ENCODE measurements at places on chromosomes 2 and 18.
A peak's percentile ranks its signal among the peaks of the same experiment; 100 is the strongest.

DNA sequence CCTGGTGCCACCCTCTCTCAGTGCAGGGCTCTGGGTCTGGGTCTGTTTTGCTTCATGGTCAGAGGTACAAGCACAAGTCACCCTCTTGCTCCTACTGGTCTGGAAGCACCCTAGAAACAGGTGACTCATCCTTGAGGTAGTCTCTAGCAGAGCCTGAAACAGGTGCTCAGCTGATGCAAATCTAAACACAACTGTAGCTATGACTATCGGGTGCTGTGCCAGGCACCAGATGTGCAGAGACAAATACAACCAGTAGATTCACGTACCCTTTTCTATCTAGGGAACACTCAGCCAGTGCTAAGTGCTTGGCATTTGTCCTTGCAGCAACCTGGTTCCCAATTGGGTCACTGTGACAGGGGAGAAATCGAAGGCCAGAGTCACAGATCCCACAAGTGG is 140.9 kb upstream of the MYCN start:
- DNase-seq = no peak

GRCh38 chr2:190599546-190600220 is 49.2 kb upstream of the NAB1 start:
- DNase-seq = no peak

- DNase-seq = no peak
These were observed 520.1 kb downstream of the DSC3 start for GRCh38 chr18:30522288-30522929.

GRCh38 chr18:13526519-13526918 is 199.8 kb downstream of the FAM210A start:
- no peak for DNase-seq

DNA sequence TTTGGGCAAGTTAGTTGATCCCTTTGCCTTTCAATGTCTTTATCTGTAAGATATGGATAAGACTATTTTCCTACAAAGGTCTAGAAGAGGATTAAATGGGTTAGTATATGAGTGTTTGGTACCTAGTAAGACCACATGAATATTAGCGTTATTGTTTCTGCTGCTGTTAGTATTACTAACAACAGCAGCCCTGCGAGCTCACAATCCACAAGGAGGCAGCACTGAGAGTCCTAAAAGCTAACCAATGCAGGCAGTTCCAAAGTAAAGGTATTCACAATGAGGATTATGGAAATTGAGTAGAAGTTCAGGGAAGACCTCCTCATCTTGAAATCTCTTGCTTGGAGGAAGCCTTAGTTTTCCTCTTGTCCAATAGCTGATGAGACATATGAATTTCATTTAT is 248.9 kb downstream of the TDRD15 start:
- DNase-seq = no peak

DNA sequence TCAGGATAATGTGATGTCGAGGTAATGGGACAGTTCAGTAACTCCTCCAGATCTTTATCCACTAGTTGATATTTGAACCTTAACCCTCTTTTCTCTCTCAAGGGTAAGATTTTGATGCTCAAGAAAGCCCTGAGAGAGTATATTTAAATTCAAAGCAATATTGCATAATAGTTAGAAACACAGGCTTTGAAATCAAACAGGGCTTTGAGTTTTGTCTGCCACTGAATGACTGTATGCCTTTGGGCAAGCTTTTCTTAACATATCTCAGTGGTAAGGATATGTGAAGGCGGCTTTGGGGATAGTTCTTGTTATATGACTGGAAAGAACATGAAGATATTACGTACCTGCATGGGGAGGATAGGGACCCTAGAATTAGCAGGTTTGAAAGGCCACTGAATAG is 11.1 kb downstream of the ITPRID2 start:
- DNase-seq = no peak

DNA sequence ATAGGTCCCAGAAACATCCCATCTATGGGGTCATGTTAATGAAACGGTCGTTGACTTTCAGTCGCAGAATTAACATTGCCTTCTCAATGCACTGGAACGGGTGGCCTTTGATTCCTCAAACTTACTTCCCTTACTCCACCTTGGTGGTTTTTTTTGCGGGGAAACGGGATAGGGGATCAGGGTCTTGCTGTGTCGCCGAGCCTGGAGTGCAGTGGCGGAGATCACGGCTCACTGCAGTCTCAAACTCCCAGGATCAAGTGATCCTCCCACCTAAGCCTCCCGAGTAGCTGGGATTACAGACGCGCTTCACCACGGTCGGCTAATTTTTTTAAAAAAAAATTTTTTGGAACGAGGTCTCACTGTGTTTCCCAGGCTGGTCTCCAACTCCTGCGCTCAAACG is 754 bp downstream of the ATG16L1 start:
- DNase-seq = peak; percentile 4

DNA sequence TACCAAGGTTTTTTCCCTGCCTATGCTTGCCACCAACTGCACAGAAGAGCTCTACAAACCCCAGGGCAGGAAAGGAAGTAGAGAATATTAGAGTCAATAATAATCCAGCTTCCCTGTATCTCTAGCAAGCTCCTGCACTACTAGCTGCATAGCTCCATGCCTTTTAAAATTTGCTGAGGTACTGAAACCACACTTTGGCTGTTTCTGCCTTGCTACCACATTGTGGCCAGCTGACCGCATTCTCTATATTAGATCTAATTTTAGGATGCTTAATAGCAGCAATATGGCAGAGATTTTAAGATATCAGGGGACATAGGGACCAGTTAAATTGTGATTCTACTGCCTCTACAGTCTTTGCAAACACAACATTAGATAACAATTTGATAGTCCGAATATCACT is 534.6 kb downstream of the MBD2 start:
- no peak for DNase-seq

GRCh38 chr18:76461148-76461547 is 33.9 kb downstream of the ZNF516 start:
- DNase-seq = no peak

DNA sequence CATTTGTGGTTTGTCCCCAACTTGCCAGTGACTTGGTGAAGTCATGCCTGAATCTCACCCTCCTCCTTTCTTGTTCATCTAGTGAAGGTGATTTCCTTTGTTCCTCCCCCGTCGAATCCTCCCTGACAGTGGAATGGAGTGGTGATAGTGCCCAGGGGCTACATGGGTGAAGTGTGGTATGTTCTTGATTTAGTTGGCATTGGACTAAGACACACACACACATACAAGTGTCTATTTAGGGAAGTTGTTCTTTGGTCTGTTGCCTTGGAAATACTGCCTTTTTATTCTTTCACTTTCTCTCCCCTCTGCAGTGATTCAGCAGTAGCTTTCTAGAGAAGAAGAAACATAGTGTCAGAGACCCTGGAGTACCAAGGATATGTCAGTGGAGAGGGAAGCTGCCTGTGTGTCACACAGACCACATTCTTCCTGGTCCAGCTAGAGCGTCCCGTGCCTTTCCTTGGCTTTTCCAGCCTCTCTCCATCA is 10.9 kb downstream of the INPP4A start:
- DNase-seq = no peak

- DNase-seq = peak; percentile 15
These were observed 95.6 kb downstream of the GALNT3 start for GRCh38 chr2:165698444-165698884.

GRCh38 chr2:854460-854859 is 96.2 kb upstream of the SNTG2 start:
- no peak for DNase-seq

GRCh38 chr2:8139668-8140200 is 542.1 kb upstream of the ID2 start:
- DNase-seq = no peak

- DNase-seq = no peak
These were observed 21.2 kb downstream of the GORASP2 start for GRCh38 chr2:170950221-170950761.

DNA sequence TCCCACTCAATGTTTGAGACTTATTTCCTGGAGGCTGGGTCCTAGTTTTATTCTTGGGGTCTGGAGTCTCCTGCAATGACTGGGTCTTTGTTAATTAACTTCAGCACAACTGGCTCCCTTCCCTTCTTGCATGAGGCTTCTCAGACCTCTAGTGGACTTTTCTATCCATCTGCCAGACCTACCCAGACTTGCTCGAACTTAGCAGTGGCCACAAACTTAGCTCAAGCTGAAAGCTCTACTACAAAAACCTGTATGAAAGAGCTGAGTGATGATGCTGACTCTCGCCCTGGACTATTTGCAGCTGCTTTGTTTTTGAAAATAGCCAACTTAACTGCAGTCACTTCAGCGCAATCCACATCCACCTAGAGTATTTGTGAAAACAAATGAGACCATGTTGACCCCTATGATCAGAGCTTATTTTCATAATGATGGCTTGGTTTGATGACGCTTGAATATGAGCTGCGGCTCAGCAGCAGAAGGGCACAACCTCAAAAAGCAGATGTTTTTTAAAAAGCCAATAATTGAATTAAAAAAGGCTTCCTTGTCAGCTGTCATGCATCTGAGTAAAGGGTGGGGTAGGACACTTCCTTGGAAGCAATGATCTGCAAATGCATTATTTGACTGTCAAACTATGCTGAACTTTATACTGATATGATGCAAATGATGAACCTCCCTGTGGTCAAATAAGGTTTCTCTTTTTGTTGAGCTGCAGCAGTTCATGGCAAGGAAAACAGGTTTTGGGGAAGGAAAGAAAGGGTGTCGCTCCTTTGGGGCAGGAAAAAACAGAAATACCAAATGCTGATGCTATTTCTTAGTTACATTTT is 10.6 kb upstream of the ANXA4 start:
- DNase-seq = no peak

- DNase-seq = no peak
These were observed 19.6 kb upstream of the NDUFV2 start for GRCh38 chr18:9082711-9083510.

DNA sequence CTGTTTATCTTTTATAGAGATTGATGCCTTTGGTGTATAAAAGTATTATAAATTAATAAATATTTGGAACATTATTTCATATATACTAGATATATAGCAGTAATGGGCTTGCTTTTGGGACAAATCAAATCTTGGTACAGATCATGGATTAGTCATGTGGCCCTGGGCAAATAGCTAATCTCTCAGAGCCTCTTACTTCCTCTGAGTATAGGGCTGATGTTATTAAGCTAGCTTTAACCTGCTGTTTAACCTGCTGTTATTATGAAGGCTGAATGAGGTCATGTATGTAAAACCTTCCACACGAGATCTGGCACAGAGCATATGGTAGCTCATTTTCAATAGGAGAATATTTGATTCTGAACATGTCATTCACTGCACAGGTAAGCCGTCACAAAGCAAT is 5.7 kb downstream of the ITGB6 start:
- DNase-seq = no peak

- peak; percentile 20 for DNase-seq
These were observed 13.0 kb downstream of the IMPA2 start for GRCh38 chr18:11994336-11994702.

DNA sequence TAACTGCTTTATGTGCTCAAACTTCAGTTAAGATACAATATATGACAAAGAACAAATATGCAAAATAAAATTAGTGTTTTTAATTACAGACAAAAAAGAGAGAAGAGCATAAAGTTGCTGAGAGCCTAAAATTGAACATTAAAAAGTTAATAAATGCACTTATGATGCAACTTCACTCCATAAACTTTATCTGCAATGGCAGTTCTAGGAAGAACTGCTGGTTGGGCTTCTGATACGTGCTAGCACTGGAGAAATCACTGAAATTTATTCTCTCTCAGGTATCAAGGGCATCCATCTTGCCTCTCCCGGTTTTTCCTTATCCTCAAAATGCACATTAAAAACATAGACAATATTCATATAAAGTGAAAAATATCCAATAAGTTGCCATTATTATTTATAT is 35.7 kb downstream of the MYO3B start:
- DNase-seq = no peak

- no peak for DNase-seq
These were observed 76.3 kb downstream of the CD226 start for GRCh38 chr18:69871363-69871762.

Data from HS-5 (cell line).